Activated CD4-positive, alpha-beta T cell treated with anti-CD3 and anti-CD28 coated beads, Interleukin-2, Interleukin-6, amounts not matched to agents 100 ng/mL and 50 ng/mL, durations not matched to agents 16 hours and 8 hours (primary cell): ENCODE measurements at places on chromosomes 7 and 10.

DNA sequence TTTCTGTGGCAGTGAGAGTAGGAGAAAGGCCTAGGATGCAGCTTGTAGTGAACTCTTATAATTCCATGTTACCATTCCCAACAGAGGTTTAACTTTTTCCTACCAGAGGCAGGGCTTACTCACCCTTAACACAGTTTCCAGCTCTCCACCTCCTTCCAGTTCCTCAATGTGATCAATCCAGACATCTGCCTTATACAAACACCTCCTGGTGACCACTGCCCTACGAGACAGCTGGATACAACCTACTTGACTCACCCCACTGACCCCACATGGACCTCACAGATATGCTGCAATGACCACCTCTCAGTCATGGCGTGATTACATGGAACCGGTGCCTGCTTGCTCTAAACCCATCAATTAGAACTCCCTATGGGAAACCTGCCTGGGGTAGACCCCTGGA is 326.5 kb downstream of the TNS3 start:
- DNase-seq, result no peak

DNA sequence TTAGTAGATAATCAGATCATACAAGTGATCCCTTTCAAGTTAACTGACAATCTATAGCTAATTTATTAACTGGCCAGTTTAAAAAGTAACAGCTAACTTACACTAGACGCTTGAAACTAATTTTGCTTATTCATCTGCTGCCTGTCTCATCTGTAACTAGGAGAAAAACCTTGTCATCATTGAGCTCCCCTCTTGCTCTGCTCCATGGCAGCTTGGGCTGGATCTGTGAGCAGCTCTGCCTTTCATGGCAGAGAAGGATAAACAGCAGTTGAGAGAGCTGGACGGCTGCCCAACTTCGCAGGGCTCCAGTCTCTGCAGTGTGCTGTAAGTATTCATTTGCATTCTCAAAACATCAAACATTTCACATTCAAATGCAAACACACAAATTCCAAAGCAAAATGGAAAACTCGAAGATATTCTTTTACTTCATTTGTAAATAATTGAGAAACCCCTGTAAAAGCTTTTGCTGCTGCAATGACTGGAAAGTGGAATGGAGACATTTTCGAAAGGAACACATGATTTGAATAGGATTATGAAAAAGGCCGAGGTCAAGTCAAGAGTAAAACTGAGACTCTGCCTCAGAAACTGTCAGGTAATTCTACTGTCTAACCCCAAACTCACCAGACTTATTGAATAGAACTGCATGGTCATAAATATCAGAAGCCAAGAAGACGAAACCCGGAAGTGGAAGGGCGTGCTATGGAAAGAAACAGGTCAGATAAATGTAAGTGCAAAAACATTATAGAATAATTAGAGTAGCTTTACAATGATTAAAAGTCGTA is 17.6 kb downstream of the SLC35B4 start:
- no peak for DNase-seq

- DNase-seq, result no peak
Measured at GRCh38 chr10:37619336-37619735, 238.1 kb downstream of the ZNF248 start.

DNA sequence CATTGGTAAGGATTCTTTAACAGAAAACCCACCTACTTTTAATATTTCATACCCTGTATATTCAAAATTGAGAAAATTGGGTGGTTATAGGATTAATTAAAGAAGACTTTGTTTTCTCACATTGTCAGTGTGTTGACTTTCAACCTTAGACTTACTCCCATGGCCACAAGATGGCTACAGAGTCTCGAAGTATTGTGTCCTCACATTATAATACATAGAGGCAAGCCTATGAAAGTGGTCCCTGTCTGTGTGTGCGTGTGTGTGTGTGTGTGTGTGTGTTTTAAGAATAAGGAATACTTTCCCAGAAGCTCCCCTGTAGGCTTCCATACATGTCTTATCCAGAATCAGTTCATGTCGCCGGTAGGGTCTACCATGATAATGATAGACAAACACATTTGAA is 180.0 kb downstream of the PHF14 start:
- DNase-seq, result no peak

DNA sequence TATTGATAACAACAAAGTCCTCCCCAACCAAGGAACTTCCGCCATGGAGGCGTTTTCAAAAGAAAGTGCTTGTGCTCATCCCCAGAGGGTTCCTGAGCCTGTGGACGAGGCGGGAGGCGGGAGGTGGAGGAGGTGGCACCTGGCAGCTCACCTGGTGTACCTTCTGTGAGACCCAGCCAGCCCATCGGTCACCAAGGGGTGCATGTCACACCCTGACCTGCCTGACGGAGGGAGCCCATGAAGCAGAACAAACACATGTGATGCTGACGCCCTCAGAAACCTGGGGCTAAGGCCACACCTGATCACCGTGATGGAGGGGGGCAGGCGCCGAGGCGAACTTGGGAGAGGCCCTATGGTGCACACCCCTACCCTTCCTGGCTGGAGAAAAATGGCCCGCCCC is 458.8 kb downstream of the DNAJB6 start:
- no peak for DNase-seq

DNA sequence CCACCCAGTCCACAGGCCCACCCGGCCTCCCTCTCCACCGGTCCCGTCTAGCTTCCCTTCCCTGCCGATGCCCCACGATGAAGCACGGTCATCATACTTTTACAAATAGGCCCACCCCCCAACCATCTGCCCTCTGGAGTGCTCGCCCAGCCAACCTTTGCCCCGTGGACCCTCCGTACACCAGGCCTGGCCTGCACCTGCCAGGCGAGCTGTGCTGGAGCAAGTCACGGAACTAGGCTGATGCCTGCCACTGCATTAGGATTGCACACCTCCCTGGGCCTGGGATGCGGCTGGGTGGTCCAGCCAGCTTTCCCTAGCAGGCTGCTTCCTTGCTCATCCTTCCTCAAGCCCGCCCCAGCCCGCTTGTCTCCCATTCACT is 44.7 kb downstream of the PPIF start:
- DNase-seq, result no peak

DNA sequence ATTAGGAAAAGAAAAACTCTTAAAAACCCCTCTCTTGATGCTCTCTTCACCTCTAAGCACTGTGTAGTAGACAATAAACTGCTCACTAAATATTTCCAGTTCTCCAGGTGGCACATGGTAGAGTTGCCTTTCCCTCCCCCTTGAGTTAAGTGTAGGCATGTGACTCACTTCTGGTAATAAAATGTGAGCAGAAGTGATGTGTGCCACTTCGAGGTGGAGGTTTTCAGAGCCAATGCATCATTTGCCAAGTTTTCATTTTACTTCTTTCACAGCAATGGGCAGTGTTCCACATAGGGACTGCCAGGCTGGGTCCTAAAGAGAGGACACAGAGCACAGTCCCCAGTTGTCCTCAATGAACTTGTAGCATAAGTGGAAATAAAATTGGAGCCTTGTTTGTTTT is 131.6 kb upstream of the NPY start:
- no peak for DNase-seq

DNA sequence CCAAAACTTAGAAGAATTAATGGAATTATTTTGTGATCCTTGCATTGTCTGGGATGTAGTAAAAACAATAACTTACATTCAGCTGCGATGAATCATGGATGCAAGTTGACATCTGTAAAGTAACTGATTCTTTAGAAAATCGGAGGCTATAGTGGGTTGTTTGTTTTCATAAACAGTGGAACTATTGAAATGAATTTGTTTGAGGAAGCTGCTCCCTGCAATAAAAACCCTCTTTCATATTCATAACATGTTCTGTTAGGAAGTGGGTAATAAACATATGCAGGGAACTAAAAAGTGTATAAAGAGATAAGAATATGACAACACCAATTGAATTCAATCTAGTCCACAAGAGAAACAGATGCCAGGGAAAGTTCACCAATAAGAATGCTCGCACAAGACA is 53.6 kb downstream of the AGMO start:
- DNase-seq, result no peak

DNA sequence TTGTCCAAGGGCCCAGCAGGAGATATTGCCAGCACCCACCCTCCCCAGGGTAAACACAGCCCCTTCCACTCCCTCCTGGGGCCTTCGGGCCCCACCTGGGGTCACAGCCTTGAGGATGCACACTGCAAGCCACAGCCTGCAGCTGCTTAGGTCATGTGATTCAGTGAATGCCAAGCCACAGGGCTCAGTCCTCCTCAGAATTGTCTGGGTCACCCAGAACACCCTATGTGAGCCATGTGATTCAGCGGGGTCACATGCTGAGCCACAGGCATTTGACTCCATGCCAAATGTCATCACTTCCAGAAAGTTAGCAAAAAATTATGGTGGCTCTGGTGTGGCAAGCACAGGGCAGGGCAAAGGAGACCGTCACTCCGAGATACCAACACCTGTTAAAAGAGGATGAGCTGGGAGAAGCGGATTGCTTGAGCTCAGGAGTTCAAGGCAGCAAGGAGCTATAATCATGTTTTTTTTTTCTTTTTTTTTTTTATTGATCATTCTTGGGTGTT is 17.2 kb upstream of the PSAP start:
- no peak for DNase-seq

DNA sequence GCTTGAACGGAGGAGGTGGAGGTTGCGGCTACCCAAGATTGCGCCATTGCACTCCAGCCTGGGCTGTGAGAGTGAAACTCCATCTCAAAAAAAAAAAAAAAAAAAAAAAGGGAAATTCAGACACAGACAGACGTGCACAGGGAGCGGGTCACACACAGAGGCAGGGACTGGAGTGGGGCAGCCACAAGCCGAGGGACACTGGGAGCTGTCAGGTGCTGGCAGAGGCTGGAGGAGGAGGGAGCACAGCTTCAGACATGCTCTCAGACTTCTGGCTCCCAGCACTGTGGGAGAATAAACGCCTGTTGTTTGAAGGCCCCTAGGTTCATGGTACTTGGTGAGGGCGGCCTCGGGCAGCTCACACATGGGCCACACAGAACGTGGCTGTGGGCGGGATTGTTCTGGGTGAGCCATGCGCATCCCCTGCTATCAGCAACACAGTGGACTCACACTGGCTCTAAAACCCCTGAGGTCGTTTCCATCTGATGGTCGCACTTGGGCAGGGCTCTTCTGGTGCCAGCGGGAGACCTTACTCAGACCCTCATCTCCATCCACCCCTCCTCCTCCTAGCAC is 375.9 kb downstream of the DNAJB6 start:
- no peak for DNase-seq

DNA sequence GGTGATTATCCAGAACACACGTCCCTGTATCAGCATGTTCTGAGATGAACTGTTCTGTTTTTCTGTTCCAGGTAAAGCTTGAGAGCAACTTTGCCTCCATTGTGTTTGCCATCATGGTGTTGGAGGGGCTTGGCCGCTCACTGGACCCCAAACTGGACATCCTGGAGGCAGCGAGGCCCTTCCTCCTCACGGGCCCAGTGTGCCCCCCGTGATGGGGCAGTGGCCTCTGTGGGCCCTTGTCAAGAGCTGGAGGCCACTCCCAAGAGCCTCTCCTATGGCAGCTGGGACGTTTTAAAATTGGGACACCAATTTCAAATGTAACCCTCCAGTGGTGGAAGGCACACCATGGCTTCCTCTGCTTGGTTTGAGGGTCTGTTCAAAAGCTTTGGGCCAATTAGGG is 1.9 kb upstream of the NDUFB2 start:
- DNase-seq, result no peak
